ENCODE measurements at places on chromosomes 7 and 10. TPM values are rescaled to one million over a fixed set of nuclear protein-coding genes. Genes with fewer than 3 reads are reported as not detected.

DNA sequence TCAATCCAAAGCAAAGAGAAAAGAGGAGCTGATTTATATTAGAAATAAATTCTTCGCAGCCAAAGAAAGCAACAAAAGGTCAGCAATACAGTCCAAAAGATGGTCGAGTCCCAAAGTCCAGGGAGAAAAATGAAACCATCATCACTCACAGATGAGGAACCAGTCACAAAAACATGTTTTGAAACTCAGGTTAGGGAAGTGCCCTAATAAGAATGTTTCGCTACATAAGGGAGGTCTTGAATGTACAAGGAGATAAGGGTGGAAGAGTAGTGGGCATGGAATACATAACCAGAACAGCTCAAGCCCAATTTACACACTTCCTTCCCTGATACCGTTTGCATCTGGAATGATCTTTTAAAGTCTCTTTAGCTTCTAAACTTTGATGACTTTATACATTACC, 53.6 kb downstream of the VPS41 start:
- no peak for DNase-seq

DNA sequence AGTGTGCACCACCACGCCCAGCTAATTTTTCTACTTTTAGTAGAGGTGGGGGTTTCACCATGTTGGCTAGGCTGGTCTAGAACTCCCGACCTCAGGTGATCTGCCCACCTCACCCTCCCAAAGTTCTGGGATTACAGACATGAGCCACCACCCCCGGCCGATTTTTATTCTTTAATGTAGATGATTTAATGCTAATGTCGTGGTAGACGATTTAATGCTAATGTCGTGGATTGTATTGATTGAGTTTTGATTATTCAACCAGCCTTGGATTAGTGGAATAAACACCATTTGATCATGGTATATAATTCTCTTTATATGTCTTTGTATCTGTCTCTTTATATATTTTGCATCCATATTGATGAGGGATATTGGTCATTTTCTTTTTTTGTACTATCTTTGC, 52.6 kb downstream of the OGDH start:
- no peak for DNase-seq

GRCh38 chr7:16062269-16062668, 359.1 kb downstream of the CRPPA start:
- DNase-seq, result no peak

DNA sequence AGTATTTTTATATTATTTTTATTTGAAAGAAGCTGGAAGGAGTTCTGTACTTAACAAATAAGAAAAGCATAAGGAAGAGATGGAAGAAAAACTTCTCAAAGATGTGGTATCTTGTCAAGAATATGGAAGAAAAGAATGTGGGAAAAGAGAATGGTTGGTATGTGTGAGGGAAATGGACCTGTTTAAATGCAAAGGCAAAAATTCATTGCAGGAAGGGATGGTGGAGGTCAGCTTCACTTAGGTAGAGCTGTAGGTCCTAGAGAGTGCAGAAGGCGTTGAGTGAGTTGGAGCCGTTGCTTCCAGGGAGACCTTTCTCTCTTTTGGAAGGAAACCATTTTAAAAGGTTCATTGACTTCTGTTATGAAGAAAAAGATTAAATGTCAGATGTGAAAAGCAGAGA, 107.3 kb downstream of the EXOC4 start:
- DNase-seq, result no peak

DNA sequence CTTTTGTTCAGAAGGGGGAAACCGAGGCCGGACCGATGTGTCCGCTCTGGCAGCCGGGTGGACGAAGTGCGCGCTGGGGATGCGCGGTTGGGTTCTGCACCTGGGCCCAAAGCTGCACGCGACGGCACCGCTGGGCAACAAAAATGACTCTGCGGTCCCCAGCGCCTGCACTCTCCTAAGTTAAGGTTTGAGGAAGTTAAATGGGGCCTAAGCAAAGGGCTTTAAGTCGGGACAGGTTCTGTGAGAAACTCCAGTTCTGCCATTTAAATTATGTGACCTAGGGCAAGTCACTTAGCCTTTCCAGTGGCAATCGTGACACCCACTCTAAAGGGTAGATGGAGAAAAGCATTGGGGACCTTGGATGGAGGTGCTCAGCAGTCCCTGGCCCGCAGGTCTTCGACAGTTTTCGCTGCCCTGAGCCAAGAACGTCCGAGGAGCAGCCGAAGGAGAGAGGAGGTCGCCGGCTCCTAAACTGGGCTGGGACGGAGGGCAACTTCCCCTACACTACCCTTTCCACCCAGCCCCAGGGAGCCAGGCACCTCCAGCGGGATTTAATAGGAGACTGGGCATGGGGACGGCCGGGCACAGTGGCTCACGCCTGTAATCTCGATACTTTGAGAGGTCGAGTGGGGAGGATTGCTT, 534 bp upstream of the ACBD5 start:
- DNase-seq, result no peak

Gene FRA10AC1
- 7.4 TPM for polyA plus RNA-seq

Gene NYAP1
- polyA plus RNA-seq, result 0.46 TPM
